ENCODE measurements at places on chromosomes 4 and X. TPM values are rescaled to one million over a fixed set of nuclear protein-coding genes. Genes with fewer than 3 reads are reported as not detected.

GNL3L gene
- total RNA-seq, result 55.7 TPM

ZNF157 gene
- not detected for total RNA-seq

- no peak for DNase-seq
Measured at GRCh38 chr4:189988877-189989431, 38.1 kb downstream of the FRG2 start.

GRCh38 chrX:17584248-17584681 is 153.0 kb upstream of the SCML1 start:
- no peak for DNase-seq

DNA sequence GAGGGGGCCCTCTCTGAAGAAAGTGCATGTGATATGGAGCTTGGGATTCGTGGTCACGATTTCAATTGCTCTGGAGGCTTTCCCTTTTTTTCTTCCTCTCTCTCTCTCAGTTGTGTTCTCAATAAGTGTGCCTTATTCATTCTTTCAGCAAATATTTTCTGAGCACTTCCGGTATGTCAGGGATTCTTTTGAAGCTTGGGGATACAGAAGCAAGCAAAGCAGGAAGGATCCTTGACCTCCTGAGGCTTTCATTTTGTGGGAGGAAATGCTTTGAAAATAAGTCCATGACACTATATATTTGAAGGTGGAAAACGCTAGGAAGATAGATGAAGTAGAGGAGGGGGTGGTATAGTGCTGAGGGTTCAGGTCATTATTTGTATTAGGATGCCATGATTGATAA is 12.6 kb upstream of the GABRE start:
- DNase-seq, result no peak

GRCh38 chrX:128816919-128817318 is 706.4 kb downstream of the SMARCA1 start:
- peak; percentile 14 for DNase-seq
